ENCODE measurements at places on chromosomes 16 and 17.

DNA sequence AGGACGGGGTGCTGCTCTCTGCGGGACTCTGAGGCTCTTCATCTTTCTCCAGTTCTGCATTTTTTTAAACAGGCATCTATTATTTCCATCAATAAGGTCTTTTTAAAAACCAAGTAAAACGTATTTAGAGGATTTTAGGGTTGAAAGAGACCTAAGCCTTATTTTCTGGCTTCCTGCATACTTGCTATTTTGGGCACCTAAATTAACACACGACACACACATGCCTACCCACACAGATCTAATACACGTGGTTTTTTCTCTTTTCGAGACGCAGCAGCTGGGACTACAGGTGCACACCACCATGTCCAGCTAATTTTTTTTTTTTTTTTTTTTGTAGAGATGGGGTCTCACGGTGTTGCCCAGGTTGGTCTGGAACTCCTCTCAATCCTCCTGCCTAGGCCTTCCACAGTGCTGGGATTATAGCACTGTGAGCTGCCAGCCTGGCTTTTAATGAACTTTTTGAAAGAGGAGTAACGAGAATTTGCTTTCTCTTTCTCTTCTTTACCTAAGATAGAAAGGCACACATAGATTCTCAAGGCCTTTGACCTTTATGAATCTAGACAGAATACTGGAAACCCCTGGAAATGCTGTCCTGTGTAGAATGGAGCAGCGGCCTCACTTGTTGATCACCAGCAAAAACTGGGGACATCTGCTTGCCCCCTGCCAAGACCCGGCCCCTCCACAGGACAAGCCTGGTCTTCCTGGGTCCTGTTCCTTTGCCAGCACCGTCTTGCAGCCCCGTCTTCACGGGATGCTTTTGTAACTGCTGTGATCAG, 13.8 kb downstream of the DNAAF8 start:
- no peak for DNase-seq

DNA sequence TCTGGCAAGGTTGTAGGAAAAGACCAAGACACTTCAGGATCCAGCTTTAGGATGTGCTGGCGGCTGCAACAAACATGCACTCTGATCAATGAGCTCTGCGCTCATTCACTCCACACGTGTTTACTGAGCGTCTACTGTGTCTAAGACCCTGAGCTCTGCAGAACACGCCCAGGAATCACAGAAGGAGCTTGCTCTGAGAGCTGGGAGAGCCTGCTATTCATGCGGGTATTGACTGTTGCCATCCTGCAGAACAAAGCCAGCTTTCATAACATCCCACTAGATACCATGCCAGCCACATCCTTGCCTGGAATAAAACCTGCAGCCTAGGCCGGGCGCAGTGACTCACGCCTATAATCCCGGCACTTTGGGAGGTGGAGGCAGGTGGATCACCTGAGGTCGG, 44.1 kb downstream of the NXN start:
- DNase-seq: no peak

- no peak for DNase-seq
Observed at GRCh38 chr17:64378890-64379354, 11.7 kb downstream of the PECAM1 start.

DNA sequence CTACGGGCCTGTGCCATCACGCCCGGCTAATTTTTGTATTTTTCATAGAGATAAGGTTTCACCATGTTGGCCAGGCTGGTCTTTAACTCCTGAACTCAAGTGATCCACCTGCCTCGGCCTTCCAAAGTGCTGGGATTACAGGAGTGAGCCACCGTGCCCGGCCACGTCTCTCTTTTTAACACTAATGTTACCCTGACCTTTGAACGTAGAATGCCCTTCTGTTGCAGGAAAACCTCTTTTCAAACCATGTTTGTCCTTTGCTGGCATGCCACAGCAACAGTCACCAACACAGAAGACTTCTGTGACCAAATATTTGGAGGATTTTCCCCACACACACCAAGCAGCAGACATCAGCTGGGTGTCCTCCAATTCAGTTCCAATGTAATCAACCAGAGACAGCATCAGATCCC, 7.8 kb upstream of the HSD17B1 start:
- DNase-seq: no peak

DNA sequence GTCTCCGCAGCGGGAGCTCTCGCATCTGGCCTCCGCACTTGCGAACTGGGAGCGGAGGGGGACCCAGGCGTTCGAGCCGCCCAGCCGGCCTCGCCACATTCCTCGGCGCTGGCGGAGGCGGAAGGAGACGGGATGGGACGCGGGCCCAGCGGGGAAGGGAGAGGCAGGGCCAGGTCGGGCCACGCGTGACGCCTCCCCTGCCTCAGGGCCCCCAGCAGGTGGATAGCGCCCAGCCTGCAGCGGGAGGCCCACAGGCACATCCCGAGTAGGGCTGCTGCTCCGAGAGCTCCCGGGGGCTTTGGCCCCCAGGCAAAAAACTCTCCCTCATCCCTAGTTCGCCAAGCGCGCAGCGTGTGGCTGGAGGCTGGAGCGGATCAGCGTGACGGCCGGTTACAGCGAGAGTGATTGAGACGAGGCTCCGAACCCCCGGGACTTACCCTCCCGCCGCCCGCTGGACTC, 800 bp downstream of the PLEKHH3 start:
- no peak for DNase-seq

DNA sequence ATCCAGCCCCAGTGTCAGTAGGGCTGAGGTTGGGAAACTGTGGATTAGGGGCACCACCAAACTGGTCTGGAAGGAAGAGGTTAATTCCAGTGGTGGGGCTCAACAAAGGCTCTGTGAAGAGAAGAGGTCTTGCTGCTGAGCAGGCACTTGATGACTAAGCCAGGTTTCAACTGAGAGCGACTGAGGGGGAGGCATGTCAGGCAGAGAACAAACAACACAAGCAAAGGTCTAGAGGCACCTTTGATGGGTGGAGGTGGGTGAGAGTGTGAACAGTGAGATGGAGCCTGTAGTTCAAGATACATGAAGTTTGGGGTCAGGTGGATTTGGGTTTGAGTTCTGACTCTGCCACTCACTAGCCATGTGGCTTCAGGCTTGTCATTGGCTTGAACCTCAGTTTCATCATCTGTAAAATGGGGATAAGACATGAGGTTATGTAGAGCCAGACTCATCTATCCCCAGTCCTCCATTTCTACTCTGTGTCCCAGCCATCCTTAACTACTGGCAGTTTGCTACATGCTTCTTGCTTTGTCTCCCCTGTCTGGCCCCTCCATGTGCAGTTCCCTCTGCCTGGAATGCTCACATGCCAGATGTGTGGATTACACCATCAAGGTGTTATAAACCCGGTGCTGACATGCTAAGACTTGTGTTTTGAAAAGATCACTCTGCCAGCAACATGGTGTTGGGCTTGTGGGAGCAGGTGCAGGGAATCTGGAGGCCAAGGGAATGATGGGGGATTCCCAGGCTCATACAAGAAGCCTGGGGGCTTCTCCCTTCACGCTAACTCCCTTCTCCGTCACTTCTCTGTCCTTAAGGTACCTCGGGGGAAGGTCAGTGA, 3.0 kb upstream of the RMI2 start:
- DNase-seq: no peak

- DNase-seq: peak; percentile 81
Observed at GRCh38 chr17:45051060-45051719, at the start of gene DCAKD. DCAKD (minus strand) TSS chr17:45051632; CDS start chr17:45034885, 16,747 bp downstream.

GRCh38 chr17:79159926-79160325, 85.3 kb downstream of the ENGASE start:
- DNase-seq: no peak
